ENCODE measurements at places on chromosomes 6 and 20. TPM values are rescaled to one million over a fixed set of nuclear protein-coding genes. Genes with fewer than 3 reads are reported as not detected.
A peak's percentile ranks its signal among the peaks of the same experiment; 100 is the strongest.

GRCh38 chr6:143276436-143276835, 174.1 kb downstream of the ADAT2 start:
- no peak overlapping the region for H3K27ac ChIP-seq
- no peaks in the 10 kb centered on the region for H3K4me1 ChIP-seq
- no peaks in the 10 kb centered on the region for H3K27me3 ChIP-seq
- DNase-seq = no peak
- H3K36me3 ChIP-seq = no peaks in the 10 kb centered on the region

DNA sequence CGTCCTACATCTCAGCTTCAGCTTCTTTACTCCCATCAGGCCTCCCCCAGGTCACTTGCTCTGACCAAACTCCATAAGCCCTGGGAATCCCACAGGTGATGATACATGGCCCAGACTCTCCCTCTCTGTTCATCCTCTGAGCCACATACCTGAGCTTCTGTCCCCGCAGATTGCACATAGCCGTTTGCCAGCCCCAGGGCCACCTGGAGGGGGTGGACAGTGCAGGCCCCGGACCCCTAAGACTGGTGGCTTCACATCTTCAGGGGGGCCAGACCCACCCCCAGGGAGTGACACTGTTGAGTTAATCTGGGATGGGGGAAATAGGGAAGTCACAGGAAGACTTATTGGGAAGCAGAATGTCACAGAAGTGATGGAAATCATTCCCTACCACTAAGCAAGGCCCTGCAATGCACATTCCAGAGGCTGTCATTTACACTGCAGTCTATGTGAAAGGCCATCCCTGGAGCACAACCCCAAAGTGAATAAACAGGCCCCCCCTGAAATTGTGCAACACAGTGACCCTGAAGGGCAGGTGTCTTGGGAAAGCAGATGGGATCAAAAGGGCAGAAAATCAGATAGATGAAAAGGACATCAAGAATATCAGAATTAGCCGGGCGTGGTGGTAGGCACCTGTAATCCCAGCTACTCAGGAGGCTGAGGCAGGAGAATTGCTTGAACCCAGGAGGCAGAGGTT, 2.2 kb downstream of the RXRB start:
- H3K27me3 ChIP-seq = no peaks in the 10 kb centered on the region
- peaks cover 48% of the 10 kb centered on the region for H3K36me3 ChIP-seq
- peaks cover 23% of the 10 kb centered on the region for H3K4me1 ChIP-seq
- H3K4me3 ChIP-seq = no peak overlapping the region
- no peak overlapping the region for H3K27ac ChIP-seq
- DNase-seq = no peak

DNA sequence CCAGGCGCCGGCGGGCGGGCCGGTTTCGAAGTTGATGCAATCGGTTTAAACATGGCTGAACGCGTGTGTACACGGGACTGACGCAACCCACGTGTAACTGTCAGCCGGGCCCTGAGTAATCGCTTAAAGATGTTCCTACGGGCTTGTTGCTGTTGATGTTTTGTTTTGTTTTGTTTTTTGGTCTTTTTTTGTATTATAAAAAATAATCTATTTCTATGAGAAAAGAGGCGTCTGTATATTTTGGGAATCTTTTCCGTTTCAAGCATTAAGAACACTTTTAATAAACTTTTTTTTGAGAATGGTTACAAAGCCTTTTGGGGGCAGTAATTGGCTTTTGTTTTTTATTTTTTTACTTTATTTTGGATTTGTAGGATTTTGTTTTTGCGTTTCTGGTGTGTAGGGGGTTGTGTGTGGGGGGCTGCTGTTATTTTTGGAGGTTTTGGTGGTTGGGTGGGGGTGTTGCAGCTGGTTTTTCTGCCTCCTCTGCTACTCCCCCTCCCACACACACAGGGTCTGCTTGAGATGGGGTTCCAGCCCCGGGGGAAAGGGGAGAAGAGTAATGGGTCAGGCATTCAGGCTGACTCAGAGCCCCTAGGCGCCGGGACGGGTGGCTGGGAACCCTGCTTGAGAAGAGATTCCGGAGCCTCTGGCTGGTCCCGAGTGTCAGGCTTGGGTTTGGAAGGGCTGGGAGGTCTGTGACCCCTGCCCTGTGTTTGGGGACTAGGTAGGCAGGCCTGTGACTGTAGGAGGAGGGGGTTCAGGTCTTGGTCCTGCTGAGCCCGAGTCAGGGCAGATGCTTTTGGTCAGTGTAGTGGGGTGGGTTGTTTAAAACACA, 2.0 kb downstream of the CEBPB start:
- H3K27me3 ChIP-seq = no peaks in the 10 kb centered on the region
- H3K27ac ChIP-seq = peak overlapping the region; percentile 98
- H3K36me3 ChIP-seq = no peaks in the 10 kb centered on the region
- H3K4me3 ChIP-seq = peak overlapping the region; percentile 97

GRCh38 chr6:39452306-39453145, 130.0 kb upstream of the KCNK16 start:
- H3K4me1 ChIP-seq = peaks cover 12% of the 10 kb centered on the region
- no peak overlapping the region for H3K4me3 ChIP-seq
- no peak overlapping the region for H3K27ac ChIP-seq
- peak; percentile 81 for DNase-seq
- no peaks in the 10 kb centered on the region for H3K36me3 ChIP-seq
- no peaks in the 10 kb centered on the region for H3K27me3 ChIP-seq

GRCh38 chr6:149847939-149848267, 16.3 kb downstream of the LRP11 start:
- peak; percentile 76 for DNase-seq
- H3K4me1 ChIP-seq = peaks cover 51% of the 10 kb centered on the region
- no peaks in the 10 kb centered on the region for H3K27me3 ChIP-seq
- peak overlapping the region; percentile 71 for H3K27ac ChIP-seq
- H3K36me3 ChIP-seq = no peaks in the 10 kb centered on the region
- no peak overlapping the region for H3K4me3 ChIP-seq

DNA sequence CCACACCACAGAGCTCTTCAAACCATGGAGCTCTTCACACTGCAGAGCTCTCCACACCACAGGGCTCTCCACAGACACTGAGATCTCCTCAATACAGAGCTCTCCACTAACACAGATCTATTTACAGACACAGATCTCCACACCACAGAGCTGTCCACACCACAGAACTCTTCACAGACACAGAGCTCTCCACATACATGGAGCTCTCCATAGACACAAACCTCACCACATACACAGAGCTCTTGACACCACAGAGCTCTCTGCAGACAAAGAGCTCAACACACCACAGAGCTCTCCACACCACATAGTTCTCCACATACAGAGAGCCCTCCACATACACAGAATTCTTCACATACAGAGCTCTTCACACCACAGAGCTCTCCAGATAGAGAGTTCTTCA, 53.0 kb downstream of the ERMARD start:
- H3K27ac ChIP-seq = no peak overlapping the region
- peaks cover 16% of the 10 kb centered on the region for H3K27me3 ChIP-seq
- DNase-seq = no peak
- H3K36me3 ChIP-seq = no peaks in the 10 kb centered on the region
- no peaks in the 10 kb centered on the region for H3K4me1 ChIP-seq
- no peak overlapping the region for H3K4me3 ChIP-seq

- DNase-seq = no peak
- peaks cover 62% of the 10 kb centered on the region for H3K27me3 ChIP-seq
- H3K27ac ChIP-seq = no peak within 1 kb of the TSS
- H3K4me3 ChIP-seq = no peak within 1 kb of the TSS
- no peaks in the 10 kb centered on the region for H3K36me3 ChIP-seq
These were observed at the start of gene OVOL2 for GRCh38 chr20:18057101-18057993. Gene OVOL2, minus strand, starts transcription at chr20:18057916. Its CDS starts 282 bp downstream, at chr20:18057634.

GRCh38 chr6:74735304-74735703, 470.5 kb downstream of the COL12A1 start:
- DNase-seq = peak; percentile 85
- H3K27ac ChIP-seq = peak overlapping the region; percentile 27
- peaks cover 12% of the 10 kb centered on the region for H3K4me1 ChIP-seq
- no peak overlapping the region for H3K4me3 ChIP-seq

GRCh38 chr6:151534576-151534975, 40.8 kb downstream of the CCDC170 start:
- H3K4me3 ChIP-seq = no peak overlapping the region
- no peaks in the 10 kb centered on the region for H3K36me3 ChIP-seq
- peak overlapping the region; percentile 46 for H3K27ac ChIP-seq
- peaks cover 4% of the 10 kb centered on the region for H3K4me1 ChIP-seq
- DNase-seq = peak; percentile 92

GRCh38 chr6:142300758-142301650, 803 bp upstream of the ADGRG6 start:
- H3K4me3 ChIP-seq = peak overlapping the region; percentile 67
- H3K27me3 ChIP-seq = no peaks in the 10 kb centered on the region
- no peaks in the 10 kb centered on the region for H3K36me3 ChIP-seq

GRCh38 chr6:30533460-30534294, 22.6 kb downstream of the GNL1 start:
- H3K4me1 ChIP-seq = no peaks in the 10 kb centered on the region
- no peaks in the 10 kb centered on the region for H3K36me3 ChIP-seq
- no peak for DNase-seq
- no peak overlapping the region for H3K27ac ChIP-seq

- H3K36me3 ChIP-seq = no peaks in the 10 kb centered on the region
- H3K4me1 ChIP-seq = peaks cover 9% of the 10 kb centered on the region
- peak overlapping the region; percentile 40 for H3K4me3 ChIP-seq
- DNase-seq = peak; percentile 23
- no peaks in the 10 kb centered on the region for H3K27me3 ChIP-seq
These were observed 69.0 kb downstream of the AFG1L start for GRCh38 chr6:108363889-108364313.

DNA sequence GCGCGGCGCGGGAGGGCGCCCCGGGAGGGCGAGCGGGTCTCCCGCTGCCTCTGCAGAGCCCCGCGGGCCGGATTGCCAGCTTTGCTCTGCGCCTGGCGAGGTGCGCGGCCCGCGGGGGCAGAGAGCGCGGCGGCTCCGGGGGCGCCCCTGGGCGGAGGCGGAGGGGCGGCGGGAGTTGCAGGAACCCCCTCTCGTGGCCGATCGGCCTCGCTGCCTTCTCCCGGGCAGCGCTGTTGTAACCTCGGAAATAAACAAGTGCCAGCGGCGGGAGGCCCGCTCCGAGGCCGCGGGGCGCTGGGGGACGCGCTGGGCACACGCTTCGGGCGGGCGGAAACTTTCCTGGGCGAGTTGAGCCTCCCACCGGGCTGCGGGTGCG, 1.2 kb downstream of the CDH4 start:
- H3K36me3 ChIP-seq = no peaks in the 10 kb centered on the region
- no peak for DNase-seq
- H3K27me3 ChIP-seq = peaks cover 16% of the 10 kb centered on the region
- H3K27ac ChIP-seq = peak overlapping the region; percentile 19

DNA sequence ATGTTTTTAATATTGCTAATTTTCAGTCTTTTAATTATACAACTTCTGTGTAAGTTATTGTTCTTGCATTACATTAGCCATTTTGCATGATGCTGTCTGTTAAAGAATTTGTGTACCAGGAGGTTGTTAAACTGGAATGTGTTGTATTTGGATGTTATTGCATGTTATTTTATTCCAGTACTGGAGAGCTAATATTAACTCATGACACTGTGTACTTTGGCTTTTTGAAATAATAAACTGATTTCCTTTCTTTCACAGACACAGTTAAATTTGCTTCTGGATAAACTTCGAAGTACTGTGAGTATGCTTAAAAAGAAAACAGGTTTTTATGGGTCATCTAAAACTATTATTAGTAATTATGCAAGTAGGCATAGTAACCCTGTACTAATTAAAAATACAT, 121.3 kb downstream of the MYO6 start:
- no peaks in the 10 kb centered on the region for H3K4me1 ChIP-seq
- DNase-seq = no peak
- H3K27me3 ChIP-seq = no peaks in the 10 kb centered on the region
- no peak overlapping the region for H3K4me3 ChIP-seq
- H3K36me3 ChIP-seq = peaks cover 3% of the 10 kb centered on the region

- no peaks in the 10 kb centered on the region for H3K36me3 ChIP-seq
- peaks cover 9% of the 10 kb centered on the region for H3K4me1 ChIP-seq
- H3K4me3 ChIP-seq = no peak overlapping the region
- no peaks in the 10 kb centered on the region for H3K27me3 ChIP-seq
- no peak overlapping the region for H3K27ac ChIP-seq
- DNase-seq = no peak
These were observed 9.9 kb upstream of the PCIF1 start for GRCh38 chr20:45924391-45925261.

GRCh38 chr6:100103194-100103593, 109.2 kb upstream of the MCHR2 start:
- H3K4me1 ChIP-seq = no peaks in the 10 kb centered on the region
- H3K27ac ChIP-seq = no peak overlapping the region
- H3K27me3 ChIP-seq = peaks cover 6% of the 10 kb centered on the region
- H3K36me3 ChIP-seq = no peaks in the 10 kb centered on the region
- DNase-seq = no peak

DNA sequence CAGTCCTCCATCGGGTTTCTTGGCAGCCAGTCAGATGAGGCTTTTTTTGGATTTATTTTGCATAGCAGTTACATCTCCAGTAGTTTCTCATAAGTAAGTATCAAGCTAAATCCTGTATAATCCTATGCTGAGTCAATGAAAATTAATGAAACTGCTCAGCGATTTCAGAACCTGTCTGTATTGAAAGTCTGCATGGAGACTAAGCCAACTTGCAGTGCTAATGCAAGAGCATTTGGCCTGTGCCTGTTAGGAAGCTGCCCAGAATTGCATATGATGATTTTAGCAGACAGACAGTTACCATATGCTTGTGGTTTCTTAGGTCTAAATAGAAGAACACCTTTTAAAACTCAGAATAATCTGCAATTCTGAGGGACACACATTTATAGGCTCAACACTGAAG, 25.2 kb upstream of the LRRN4 start:
- DNase-seq = no peak
- no peak overlapping the region for H3K4me3 ChIP-seq
- no peaks in the 10 kb centered on the region for H3K4me1 ChIP-seq
- H3K27me3 ChIP-seq = no peaks in the 10 kb centered on the region
- H3K27ac ChIP-seq = no peak overlapping the region

- H3K27me3 ChIP-seq = no peaks in the 10 kb centered on the region
- no peak overlapping the region for H3K4me3 ChIP-seq
- H3K27ac ChIP-seq = no peak overlapping the region
- no peaks in the 10 kb centered on the region for H3K4me1 ChIP-seq
- DNase-seq = no peak
- no peaks in the 10 kb centered on the region for H3K36me3 ChIP-seq
These were observed 23.8 kb upstream of the TMEM30A start for GRCh38 chr6:75308250-75308988.

DNA sequence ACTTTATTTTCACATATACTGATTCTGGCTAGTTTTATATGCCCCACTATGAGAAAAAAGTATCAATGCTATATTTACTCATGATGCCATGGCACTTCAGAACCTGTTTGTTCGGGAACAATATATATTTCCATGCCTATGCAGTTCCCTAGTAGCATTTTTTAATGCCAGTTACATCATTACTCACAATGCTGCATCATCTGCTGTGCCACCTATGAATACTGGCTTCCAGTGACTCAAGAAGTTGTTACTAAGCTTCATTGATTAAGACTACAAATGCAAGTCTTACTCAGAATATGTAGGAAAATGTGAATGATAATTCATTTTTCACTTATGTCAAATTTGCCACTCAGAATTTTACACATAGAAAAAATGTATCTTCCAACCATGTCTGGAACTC, 97.9 kb downstream of the MAFB start:
- no peaks in the 10 kb centered on the region for H3K36me3 ChIP-seq
- H3K4me1 ChIP-seq = no peaks in the 10 kb centered on the region
- no peaks in the 10 kb centered on the region for H3K27me3 ChIP-seq
- H3K4me3 ChIP-seq = no peak overlapping the region

Gene TCFL5
- 11.0 TPM for total RNA-seq

Gene CST4
- total RNA-seq = not detected

Gene CCN6
- not detected for total RNA-seq

Gene CCM2L
- total RNA-seq = 0.11 TPM

Gene PRDM1
- 11.4 TPM for total RNA-seq

Gene GNRH2
- 1.4 TPM for total RNA-seq

Gene CLIC5
- 0.14 TPM for total RNA-seq

Gene TENT5A
- 17.8 TPM for total RNA-seq
